ENCODE measurements at places on chromosomes 2 and 18. TPM values are rescaled to one million over a fixed set of nuclear protein-coding genes. Genes with fewer than 3 reads are reported as not detected.

The ERBB4 gene
- 1.5 TPM for total RNA-seq

The HNMT gene
- total RNA-seq, result 0.84 TPM

The MTLN gene
- 9.9 TPM for total RNA-seq

The SPDYA gene
- 0.37 TPM for total RNA-seq

The PLEKHA3 gene
- 5.9 TPM for total RNA-seq

The RNU2-63P gene
- not detected for total RNA-seq

The TMEM247 gene
- total RNA-seq, result not detected

The LOXHD1 gene
- not detected for total RNA-seq

The IL1R1 gene
- total RNA-seq, result 1.7 TPM

Measured in neural progenitor cell (in vitro differentiated cells).